Activated T-cell treated with anti-CD3 and anti-CD28 coated beads, Interleukin-2, amount 50 U/mL, for 72 hours (primary cell): ENCODE measurements at places on chromosomes 11 and 22. TPM values are rescaled to one million over a fixed set of nuclear protein-coding genes. Genes with fewer than 3 reads are reported as not detected.

- no peak for DNase-seq
Measured at GRCh38 chr11:74280494-74280893, 30.9 kb downstream of the P4HA3 start.

DNA sequence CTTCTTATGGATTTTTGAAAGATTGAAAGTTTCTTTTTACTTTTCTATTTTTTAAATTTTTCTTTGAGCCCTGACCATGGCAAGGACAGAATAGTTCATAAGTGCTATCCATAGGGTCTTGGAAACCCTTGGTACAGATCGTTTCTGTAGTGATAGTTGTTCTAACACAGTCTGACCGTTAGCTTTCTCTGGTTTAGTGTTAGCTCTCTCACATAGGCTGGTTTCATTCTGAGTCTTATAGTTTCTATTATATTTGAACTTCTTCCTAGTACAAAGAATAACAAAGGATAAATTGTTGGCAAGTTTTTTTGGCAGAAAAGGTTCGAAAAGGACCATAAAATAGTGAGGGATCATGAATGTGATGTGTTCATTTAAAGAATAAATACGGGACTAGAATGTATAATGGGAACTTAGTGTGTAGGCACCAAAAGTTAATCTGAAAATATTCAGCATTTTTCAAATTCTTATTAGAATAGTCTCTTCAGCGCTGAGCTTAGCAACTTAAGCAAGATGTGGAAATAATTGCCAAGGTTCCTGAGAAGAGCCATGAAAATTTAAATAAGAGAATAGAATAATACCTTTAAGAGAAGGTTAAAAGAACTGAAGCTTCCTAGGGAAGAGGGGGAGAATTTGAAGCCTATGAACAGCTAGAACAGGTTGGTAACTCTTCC is 24.1 kb downstream of the FDX1 start:
- no peak for DNase-seq

DNA sequence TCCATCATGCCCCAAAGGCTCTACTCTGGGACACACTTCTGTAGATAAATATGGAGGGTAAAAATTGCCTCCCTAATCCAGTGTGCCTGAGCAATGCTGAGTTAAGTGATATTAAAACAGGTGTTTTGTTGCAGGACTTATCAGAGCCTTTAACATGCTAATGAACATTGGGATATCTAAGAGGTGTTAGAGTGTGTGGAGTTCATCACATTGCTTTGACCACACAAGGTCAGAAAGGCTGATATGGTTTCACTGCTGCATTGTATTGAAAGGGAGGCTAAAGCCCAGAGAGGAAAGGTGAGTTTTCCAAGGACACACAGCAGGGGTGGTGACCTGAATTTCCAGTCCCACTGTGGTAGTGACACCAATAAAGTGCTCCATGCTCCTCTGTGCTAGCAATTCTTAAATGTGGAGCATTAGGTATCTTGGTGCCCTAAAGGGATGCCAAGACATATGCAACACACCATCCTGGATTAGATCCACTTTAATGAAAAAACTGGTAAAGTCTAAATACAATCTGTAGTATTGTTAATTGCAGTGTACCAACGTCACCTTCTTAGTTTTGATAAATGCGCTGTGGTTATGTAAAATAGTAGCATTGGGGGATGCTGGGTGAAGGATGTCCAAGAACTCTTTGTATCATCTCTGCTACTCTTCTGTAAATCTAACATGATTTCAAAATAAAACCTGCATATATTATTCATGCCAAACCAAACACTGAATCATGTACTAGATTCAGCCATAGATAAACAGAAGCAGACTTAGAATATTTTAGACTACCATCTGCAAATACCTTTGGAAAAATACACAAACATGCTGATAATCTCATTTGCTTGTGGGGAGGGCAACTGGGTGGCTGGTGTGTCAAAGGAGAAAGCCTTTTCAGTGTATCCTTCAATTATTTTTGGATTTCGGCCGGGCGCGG is 45.8 kb downstream of the MIAT start:
- no peak for DNase-seq

- DNase-seq, result no peak
Measured at GRCh38 chr22:27105142-27106025, 448.0 kb downstream of the MIAT start.

DNA sequence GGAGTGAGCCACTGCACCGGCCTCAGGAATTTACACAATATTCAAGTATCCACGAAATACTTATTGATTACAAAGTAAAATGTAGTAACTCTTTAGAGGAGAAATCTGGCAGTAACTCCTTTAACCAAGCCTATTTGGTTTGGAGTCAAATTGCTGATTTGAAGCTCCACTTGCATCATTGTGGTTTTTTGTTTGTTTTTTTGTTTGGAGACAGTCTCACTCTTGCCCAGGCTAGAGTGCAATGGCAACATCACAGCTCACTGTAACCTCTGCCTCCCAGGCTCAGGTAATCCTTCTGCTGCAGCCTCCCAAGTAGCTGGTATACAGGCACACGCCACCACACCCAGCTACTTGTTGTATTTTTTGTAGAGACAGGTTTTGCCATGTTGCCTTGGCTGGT is 6.4 kb upstream of the QSER1 start:
- no peak for DNase-seq

KRTAP5-2 gene
- total RNA-seq, result not detected

- no peak for DNase-seq
Measured at GRCh38 chr22:39777716-39778454, 115.7 kb downstream of the ENTHD1 start.

DNA sequence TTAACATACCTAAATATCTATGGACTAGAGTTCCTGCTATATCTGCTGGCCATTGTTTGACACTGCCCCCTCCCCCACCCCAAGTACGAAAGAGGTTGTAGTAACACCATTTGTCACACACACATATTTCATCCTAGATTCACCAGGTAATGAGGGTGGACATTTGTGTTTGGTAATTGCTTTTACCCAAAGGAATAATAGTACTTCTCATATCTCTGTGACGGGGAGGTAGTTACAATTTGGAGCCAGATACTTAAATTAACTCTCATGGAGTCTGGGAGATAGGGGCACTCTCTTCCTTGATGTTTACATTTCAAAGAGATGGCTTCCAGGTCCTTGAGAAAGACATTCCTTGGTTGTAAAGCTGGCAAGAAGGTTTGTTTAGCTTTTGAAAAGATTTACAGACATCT is 38.7 kb downstream of the REXO2 start:
- no peak for DNase-seq

GRCh38 chr22:35530700-35531099 is 9.9 kb upstream of the RASD2 start:
- no peak for DNase-seq

DNA sequence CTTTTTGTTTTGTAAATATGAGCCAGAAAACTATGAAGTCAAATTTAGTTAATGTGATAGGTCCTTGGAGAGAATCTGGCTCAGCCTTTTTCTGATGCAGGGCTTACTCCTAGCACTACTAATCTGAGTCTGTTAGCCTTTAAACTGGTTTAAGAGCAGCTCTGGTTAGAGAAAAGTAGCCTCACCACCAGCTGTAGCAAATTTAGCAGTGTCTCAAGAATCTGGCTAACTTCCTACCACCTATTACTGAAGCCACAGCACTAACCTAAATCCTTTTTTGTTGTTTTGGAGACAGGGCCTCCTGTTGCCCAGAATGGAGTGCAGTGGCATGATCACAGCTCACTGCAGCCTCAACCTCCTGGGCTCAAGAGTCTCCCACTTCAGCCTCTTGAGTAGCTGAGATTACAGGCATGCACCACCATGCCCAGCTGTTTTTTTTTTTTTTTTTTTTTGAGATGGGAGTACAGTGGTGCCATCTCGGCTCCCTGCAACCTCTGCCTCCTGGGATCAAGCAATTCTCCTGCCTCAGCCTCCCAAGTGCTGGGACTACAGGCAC is 13.9 kb downstream of the RBM4B start:
- no peak for DNase-seq

PTPRCAP gene
- total RNA-seq, result 94.5 TPM

OR8D1 gene
- not detected for total RNA-seq

- DNase-seq, result no peak
Measured at GRCh38 chr11:3710485-3711259, 39.5 kb upstream of the CHRNA10 start.

GRCh38 chr11:104106136-104106754 is 57.7 kb downstream of the PDGFD start:
- no peak for DNase-seq

- DNase-seq, result no peak
Measured at GRCh38 chr22:35674335-35674734, 26.1 kb downstream of the APOL6 start.

CNTF gene
- total RNA-seq, result 5.0 TPM

- no peak for DNase-seq
Measured at GRCh38 chr22:42926104-42926503, 69.0 kb upstream of the ARFGAP3 start.

SPA17 gene
- total RNA-seq, result 2.5 TPM

DNA sequence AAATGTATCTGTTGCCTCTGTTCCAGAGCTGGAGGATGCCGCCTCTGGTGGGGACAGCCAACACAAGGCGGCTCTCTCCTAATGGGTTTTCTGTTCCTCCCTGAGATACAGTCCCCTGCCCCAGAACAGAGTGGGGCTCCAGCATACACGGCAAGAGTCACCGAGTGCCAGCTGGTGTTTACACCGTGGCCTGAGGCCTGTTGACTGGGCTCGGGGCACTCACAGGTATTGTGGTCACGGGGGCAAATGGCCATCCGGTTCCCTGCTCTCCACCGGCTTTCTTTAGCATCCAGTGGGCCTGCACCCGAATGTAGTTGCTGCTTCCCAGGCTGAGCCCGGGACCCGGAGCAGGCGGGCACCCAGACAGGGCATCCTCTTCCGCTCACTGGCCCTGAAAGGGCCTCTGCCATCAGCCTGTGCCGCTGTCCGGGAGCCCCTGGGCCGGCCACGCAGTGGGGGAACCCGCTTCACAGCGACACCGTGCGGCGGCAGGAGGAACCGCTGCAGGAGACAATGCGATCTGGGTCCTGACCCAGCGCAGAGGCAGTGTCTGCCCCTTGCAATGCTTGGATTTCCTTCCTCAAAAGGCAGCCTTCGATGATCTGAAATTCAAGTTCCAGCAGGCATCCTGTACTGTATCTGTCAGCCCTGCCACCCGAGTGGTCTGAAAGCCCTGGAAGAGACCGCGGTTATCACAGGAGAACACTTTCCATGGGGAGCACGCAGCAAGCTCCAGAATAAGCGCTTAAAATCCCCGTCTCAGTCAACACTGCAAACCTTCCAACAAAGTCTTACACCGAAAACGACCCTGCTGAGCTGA is 859 bp upstream of the KRTAP5-5 start:
- peak; percentile 69 for DNase-seq

GRCh38 chr11:30002157-30002785 is 14.6 kb downstream of the KCNA4 start:
- DNase-seq, result no peak

DNA sequence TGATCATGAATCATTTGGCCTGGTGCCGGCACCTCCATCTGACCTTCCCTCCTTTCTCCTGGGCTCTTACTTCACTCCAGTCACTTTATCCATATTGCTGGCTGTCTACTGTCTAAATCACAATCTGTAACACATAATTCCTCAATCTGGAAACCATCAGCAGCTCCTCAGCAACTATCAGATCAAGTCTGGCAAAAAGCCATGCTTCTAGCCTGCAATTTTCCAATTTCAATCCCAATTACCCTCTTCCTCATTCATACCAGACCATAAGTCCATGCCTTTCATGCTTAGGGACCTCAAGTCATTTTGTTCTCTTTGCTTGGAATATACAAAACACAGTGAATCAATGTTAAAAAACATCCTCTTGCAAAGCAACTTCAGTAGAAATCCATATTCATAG is 882.8 kb upstream of the ANO3 start:
- no peak for DNase-seq

GRCh38 chr11:31922450-31922849 is 111.3 kb upstream of the PAX6 start:
- DNase-seq, result no peak
